MM.1S (cell line): ENCODE measurements at places on chromosomes 1 and 21.
A peak's percentile ranks its signal among the peaks of the same experiment; 100 is the strongest.

GRCh38 chr1:221874285-221875003, 132.6 kb upstream of the DUSP10 start:
- no peaks in the 10 kb centered on the region for H3K36me3 ChIP-seq
- no peak overlapping the region for H3K4me3 ChIP-seq
- H3K4me1 ChIP-seq: 0 out of 2 replicates have a peak, but pooled peaks cover 5% of the 10 kb centered on the region

DNA sequence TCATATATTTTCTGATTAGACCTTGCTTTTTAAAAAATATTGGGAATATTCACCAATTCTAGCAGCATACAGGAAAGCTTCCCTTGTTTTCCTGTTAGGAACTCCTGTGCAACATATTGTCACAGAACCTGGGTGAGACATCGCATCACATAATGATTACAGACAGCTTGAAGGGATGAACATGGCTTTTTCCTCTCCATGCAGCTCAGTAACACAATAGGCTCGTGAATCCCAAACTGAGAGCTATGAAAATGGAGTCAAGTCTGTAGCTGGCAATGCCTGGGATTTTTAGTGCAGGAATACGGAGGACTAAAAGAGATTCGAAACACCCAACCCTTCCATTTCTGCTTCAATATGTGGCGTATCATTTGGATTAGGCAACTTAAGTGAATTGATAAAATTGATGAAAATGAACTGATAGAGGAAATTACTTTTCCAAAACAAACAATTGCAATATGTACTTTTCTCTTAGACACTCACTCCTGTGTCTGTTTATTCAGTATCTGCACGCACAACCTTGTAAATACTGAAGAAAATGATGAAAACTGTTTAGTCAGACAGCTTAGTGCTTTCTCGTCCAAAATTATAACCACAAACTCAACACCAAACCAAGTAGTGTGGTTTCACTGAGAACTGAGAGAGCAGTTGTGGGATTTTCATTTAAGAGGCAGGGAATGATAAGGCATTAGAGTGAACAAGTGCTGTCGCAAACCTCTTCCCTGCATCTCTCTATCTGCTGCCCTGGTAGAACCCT, 250.4 kb downstream of the PTBP2 start:
- no peaks in the 10 kb centered on the region for H3K27me3 ChIP-seq

GRCh38 chr1:2257245-2257627, 29.1 kb downstream of the SKI start:
- H3K4me1 ChIP-seq: peaks cover 13% of the 10 kb centered on the region; the same call in 1 of the 2 replicates
- no peak overlapping the region for H3K4me3 ChIP-seq
- H3K27me3 ChIP-seq: no peaks in the 10 kb centered on the region
- H3K27ac ChIP-seq: no peak overlapping the region
- no peak for DNase-seq

GRCh38 chr1:243642936-243643335, 207.1 kb downstream of the AKT3 start:
- no peak overlapping the region for H3K27ac ChIP-seq
- H3K4me1 ChIP-seq: peaks cover 9% of the 10 kb centered on the region
- no peaks in the 10 kb centered on the region for H3K36me3 ChIP-seq

- no peaks in the 10 kb centered on the region for H3K27me3 ChIP-seq
- H3K36me3 ChIP-seq: no peaks in the 10 kb centered on the region
- no peak overlapping the region for H3K4me3 ChIP-seq
Measured at GRCh38 chr1:175900171-175900570, 156.8 kb upstream of the TNR start.

DNA sequence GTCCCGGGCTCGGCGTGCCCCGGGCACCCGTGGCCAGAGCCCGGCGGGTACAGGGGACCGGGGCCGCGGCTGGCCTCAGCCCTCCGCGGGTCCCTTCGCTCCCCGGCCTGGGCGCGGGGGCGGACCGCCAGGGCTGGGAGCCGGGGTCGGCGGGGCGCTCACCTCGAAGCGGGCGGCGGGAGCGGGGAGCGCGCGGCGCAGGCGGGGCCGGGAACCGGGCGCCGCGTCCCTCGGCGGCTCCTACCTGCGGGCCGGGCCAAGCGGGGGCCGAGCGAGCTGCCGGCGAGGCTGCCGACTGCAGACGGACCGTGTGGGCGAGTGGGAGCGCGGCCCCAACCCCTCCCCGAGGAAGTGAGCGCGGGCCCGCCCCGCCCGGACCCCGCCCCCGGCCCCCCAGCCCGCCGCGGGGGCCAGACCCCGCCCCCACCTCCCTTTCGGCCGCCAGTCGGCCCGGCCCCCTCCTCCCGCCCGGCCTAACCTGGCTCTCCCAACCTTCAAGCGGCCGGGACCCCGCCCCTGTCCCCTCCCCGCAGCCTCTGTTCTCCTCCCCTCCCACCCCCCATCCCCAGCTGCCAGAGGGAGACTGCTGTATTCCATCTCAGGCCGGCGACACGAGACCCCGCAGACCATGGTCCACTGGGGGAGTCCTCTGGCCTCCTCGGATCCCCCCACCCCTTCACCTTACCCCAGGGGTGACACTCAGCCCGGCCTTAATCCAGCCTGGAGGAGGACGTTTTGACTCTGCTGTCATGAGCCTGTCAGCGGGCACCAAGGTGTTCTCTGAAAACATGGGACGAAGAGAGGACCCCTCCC, at the start of gene FHL3:
FHL3 (minus strand) TSS at position 320 of the 813 bp plus-strand sequence. CDS start 6,102 bp downstream, outside the sequence.
- H3K4me1 ChIP-seq: no peaks in the 10 kb centered on the region
- H3K27ac ChIP-seq: no peak within 1 kb of the TSS
- DNase-seq: no peak
- 0 out of 2 replicates have a peak within 1 kb of the TSS, but pooled peaks have one; percentile 9 for H3K4me3 ChIP-seq
- peaks cover 14% of the 10 kb centered on the region for H3K27me3 ChIP-seq

GRCh38 chr1:40312238-40313205, 4.6 kb downstream of the COL9A2 start:
- H3K4me3 ChIP-seq: peak overlapping the region; percentile 26; the same call in 1 of the 2 replicates
- peaks cover 24% of the 10 kb centered on the region for H3K4me1 ChIP-seq
- DNase-seq: no peak
- H3K27me3 ChIP-seq: peaks cover 14% of the 10 kb centered on the region
- no peak overlapping the region for H3K27ac ChIP-seq

GRCh38 chr1:3504151-3504821, 49.8 kb downstream of the ARHGEF16 start:
- no peak overlapping the region for H3K4me3 ChIP-seq
- no peaks in the 10 kb centered on the region for H3K4me1 ChIP-seq
- no peak for DNase-seq
- no peaks in the 10 kb centered on the region for H3K36me3 ChIP-seq
- H3K27ac ChIP-seq: no peak overlapping the region

- DNase-seq: no peak
- no peak overlapping the region for H3K27ac ChIP-seq
- no peaks in the 10 kb centered on the region; the same call in 1 of the 2 replicates for H3K36me3 ChIP-seq
- no peaks in the 10 kb centered on the region for H3K4me1 ChIP-seq
- H3K27me3 ChIP-seq: no peaks in the 10 kb centered on the region
Measured at GRCh38 chr1:145740269-145740668, 21.0 kb downstream of the CD160 start.

- no peak overlapping the region for H3K4me3 ChIP-seq
- no peaks in the 10 kb centered on the region for H3K4me1 ChIP-seq
- no peaks in the 10 kb centered on the region for H3K36me3 ChIP-seq
- DNase-seq: no peak
- no peaks in the 10 kb centered on the region for H3K27me3 ChIP-seq
Measured at GRCh38 chr21:26449161-26449560, 123.9 kb downstream of the CYYR1 start.

DNA sequence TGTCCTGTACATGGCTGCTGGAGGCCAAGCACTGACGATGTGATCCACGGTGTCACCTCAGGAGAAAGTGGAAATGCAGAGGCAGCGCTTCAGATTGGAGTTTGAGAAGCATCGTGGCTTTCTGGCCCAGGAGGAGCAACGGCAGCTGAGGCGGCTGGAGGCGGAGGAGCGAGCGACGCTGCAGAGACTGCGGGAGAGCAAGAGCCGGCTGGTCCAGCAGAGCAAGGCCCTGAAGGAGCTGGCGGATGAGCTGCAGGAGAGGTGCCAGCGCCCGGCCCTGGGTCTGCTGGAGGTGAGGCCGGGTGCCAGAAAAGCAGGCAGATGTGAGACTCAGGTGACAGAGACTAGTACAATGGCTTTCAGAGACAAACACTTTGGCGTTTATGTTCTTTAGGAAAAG, 7.7 kb downstream of the TRIM58 start:
- no peaks in the 10 kb centered on the region for H3K27me3 ChIP-seq
- H3K27ac ChIP-seq: no peak overlapping the region
- no peaks in the 10 kb centered on the region for H3K36me3 ChIP-seq
- no peak overlapping the region for H3K4me3 ChIP-seq

DNA sequence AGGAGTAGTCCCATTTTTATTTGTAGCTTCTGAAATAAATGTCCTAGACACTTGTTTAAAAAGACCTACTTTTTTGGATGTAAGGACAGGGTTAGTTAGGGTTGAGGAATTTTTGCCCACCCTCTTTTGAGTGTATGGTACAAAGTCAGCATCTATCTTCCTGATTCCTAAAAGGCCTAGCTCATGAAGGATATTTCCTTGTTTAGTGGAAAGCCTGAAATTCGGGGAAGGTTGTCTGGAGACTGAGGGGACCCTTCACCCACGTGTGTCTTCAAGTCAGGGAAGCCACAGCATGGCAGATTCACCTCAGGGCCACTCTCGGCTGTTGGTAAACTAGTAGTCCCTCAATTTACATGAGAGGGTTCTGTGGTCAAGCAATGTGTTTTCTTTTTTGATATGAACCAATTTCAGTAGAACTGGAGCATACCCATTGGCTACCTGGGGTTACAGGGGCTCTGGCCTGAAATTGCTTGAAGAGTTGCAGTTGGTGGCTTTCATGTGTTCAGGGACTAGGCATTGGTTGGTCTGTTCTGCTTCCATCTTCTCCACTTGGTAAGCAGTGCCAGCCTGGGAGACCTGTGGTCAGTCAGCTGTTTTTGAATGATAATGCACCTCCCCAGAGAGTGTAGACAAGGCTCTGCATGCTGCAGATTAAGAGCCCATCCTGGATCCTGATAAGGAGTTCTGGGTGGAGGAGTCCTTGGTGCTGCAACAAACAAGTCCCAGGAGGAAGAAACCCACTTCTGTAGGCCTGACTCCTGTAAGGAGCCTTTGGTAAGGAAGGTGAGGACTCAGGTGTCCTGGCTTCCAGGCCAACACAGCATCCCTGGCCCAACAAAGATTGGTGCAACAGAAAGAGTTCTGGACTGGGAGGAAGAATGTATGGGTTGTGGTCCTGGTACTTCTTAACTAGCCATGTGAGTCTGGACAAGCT, 6.3 kb downstream of the BTG2 start:
- peak overlapping the region; percentile 38; the same call in 1 of the 2 replicates for H3K27ac ChIP-seq
- H3K36me3 ChIP-seq: peaks cover 16% of the 10 kb centered on the region
- no peaks in the 10 kb centered on the region for H3K27me3 ChIP-seq

DNA sequence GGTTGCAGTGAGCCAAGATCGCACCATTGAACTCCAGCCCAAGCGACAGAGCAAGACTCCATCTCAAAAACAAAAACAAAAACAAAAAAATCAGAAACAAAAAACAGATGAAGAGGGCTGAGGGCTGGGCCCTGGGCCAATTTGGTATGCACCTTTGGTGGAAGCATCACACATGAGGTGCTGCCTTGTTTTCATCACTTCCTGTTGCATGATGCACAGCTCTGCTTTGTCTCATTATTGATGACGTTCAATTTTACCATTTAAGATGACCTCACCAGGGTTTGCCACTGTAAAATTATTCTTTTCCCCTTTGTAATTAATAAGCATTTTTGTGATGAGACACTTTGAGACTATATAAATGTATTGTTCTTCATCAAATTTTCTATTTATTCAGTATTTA, 9.8 kb upstream of the IFNAR2 start:
- no peak for DNase-seq
- no peaks in the 10 kb centered on the region for H3K27me3 ChIP-seq
- peaks cover 22% of the 10 kb centered on the region for H3K4me1 ChIP-seq
- H3K36me3 ChIP-seq: no peaks in the 10 kb centered on the region

GRCh38 chr1:153261281-153262069, 2.0 kb downstream of the LORICRIN start:
- no peak overlapping the region for H3K27ac ChIP-seq
- peak; percentile 34 for DNase-seq
- H3K27me3 ChIP-seq: peaks cover 13% of the 10 kb centered on the region
- H3K4me1 ChIP-seq: peaks cover 24% of the 10 kb centered on the region

DNA sequence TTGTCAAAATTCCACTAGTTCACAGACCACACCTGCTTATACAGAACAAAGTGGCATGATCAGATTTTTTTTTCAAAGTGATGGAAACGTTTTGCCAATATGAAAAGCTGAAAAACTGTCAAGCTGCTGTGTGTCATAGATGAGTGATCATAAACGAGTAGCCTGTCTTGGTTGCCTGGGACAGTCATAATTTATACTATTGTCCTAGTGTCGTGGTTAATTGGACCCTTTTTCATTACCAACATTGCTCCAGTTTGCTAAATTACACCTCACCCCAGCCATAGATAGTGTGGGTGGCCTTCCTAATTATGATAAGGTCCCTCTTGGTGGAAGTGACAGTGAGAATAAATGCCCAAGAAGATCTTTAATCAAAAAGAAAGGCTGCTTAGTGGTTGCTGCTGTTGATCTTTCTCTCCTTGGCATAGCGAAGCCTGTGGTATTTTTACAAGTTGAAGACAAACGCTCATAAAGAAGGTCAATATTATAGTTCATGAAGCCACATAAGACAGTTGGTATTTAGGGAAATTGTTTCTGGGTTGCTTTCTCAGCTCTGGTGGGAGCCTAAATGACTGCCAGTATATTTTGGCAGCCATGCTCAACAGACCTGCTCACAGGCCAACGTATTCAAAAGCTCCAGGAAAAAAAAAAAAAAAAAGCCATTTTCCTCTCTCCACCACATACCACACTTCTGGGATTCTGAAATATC, 478.1 kb downstream of the PLA2G4A start:
- peak; percentile 3 for DNase-seq
- H3K27ac ChIP-seq: no peak overlapping the region
- H3K27me3 ChIP-seq: no peaks in the 10 kb centered on the region
- H3K4me1 ChIP-seq: no peaks in the 10 kb centered on the region

- peak overlapping the region; percentile 0; the same call in 1 of the 2 replicates for H3K27ac ChIP-seq
- no peak for DNase-seq
- peaks cover 53% of the 10 kb centered on the region for H3K36me3 ChIP-seq
- no peaks in the 10 kb centered on the region for H3K27me3 ChIP-seq
Measured at GRCh38 chr21:39972471-39972870, 105.2 kb downstream of the PCP4 start.

- DNase-seq: no peak
- H3K27ac ChIP-seq: no peak overlapping the region
- no peaks in the 10 kb centered on the region for H3K4me1 ChIP-seq
- no peaks in the 10 kb centered on the region for H3K36me3 ChIP-seq
- no peaks in the 10 kb centered on the region for H3K27me3 ChIP-seq
- no peak overlapping the region for H3K4me3 ChIP-seq
Measured at GRCh38 chr1:168974611-168975010, 131.9 kb upstream of the ATP1B1 start.

GRCh38 chr1:72637593-72637992, 355.3 kb upstream of the NEGR1 start:
- no peak for DNase-seq
- H3K4me3 ChIP-seq: no peak overlapping the region
- no peak overlapping the region for H3K27ac ChIP-seq
- no peaks in the 10 kb centered on the region for H3K36me3 ChIP-seq
- no peaks in the 10 kb centered on the region for H3K27me3 ChIP-seq

DNA sequence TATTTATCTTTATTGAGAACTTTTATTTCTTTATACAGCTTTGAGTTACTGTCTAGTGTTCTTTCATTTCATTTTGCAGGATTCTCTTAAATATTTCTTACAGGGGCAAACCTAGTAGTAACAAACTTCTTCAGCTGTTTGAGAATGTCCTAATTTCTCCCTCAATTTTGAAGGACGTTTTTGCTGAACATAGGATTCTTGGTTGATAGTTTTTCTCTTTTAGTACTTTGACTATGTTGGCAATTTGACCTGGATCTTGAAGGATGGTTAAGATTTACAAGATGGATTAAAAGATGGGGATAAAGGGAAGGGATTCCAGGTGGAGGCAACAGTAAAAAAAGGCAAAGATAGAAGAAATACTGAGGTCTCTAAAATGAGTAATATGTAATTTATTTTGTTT, 38.9 kb downstream of the XPR1 start:
- H3K27ac ChIP-seq: no peak overlapping the region
- no peak overlapping the region for H3K4me3 ChIP-seq
- H3K4me1 ChIP-seq: peaks cover 11% of the 10 kb centered on the region; the same call in 1 of the 2 replicates
- H3K36me3 ChIP-seq: no peaks in the 10 kb centered on the region
